ENCODE measurements at places on chromosomes 4 and X.
A peak's percentile ranks its signal among the peaks of the same experiment; 100 is the strongest.

- DNase-seq = no peak
Measured at GRCh38 chrX:128664211-128664610, 612.0 kb upstream of the ACTRT1 start.

DNA sequence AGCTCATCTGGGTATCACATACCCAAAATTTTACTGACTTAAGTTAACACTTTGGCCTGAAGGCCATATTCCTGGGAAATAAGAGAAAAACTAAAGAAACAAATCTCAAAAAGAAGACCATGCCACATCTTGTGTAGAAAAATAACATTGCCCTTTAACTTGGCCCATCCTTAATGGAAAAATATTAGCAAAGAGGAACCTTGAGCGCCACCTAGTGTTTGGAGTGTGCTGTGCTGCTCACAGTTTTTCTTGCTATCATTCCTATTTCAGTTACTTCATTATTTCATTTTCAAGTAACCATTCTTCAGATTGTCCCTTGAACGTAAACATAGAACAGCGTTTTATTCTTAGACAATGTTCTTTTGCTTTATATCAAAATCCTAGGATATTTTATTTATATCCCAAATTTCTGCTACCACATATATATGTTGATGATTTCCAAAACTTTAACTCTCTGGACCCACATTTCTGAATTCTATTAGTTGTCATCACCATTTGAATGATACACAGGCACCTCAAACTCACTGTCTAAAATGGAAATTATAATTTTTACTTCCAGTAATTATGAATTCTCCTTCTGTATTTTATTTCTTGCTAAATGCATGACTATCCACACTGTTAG lies 999.0 kb upstream of the ADGRL3 start:
- peak; percentile 82 for DNase-seq

DNA sequence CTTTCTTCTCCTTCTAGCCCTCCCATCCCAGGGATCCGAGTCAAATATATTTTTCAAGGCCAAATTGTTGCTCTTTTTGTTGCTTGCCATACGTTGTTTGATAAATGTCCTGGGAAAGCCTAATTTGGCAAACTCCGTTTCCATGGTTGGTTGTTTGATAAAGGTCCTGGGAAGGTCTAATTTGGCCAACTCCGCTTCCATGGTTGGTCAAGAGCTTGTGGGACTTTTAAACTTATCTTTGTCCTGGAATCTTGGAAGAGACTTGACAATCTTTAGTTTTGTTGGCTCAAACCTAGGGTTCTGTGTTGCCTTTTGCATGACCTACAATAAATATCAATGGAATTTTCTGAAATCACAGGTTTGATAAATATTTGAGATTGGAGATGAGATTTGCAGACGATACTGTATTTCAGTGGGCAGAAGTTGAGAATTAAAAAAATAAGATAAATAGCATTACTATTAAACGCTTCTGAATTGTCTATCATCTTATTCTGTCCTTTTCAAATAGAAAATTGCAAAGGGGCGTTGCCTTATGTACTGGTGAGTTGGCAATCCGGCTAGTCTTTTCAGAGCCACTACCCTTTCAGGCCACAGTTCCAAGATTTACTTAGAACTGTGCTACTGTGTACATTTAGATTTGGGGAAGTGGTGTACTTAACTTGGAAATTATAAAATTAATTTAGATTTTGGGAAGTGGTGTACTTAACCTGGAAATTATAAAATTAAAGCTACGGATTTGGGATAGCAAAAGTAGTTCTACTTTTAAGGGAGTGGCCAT lies 804 bp downstream of the OSTC start:
- DNase-seq = peak; percentile 29

DNA sequence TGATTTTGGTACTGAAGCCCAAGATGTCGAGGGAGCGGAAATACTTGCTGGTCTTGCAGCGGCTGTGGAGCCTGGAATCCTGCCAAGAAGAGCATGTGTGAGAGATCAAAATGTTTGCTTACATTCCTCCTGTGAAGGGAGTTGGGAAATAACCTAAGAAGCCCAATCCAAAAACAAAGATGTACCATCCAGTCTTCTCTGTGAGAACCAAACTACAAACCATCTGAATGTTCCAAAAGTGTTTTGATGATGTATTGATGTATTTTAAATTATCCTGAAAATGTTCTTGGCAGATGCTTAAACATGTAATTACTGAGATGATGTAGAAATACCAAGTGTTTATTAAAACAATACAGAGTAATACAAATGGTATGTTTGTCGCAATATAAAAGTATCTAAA lies 10.1 kb upstream of the ADH1A start:
- peak; percentile 36 for DNase-seq

- DNase-seq = peak; percentile 3
Measured at GRCh38 chr4:127261476-127261875, 371.3 kb upstream of the INTU start.

DNA sequence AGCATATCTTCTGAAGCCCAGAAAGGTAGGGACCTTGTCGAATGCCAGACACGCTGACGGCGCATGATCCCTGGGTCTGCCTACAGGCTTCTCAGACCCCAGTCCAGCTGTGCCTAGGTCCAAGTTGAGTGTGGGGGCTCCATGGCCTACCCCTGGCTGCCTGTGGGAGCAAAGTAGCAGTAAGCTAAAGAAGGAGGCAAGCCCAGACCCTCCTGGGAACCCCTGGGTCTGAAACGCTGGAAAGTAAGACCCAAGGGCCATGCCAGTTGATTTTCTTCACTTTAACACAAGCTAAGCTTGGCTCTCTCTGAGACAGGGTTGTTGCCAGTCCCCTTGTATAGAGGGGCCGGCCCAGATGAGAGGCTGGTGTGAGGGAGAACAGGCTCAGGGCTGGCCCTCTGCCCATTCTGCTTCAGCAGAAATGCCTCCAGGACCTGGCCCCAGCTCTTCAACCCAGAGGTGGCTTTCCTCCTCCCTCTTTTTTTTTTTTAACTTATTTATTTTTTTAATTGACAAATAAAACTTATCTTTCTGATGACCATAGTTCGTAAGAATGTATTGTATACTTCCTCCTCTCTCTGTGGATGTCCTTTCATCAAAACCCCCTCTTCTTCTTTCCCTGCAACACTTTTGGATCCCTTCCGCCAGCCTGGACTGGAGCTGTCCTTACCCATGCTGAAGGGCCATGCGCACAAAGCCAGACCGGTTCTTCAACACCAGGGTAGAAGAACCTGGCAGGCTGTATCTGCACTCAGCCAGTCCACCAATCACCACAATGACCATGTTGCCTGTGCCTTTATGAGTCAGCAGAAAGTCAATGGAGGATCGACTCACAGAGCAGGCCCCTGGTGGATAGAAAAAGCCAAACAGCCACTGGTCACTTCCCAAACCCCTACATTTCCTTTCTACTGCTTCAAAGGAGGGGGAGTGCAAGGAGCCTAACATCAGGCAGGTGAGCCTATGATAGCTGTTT lies 7.1 kb downstream of the AWAT2 start:
- peak; percentile 47 for DNase-seq

DNA sequence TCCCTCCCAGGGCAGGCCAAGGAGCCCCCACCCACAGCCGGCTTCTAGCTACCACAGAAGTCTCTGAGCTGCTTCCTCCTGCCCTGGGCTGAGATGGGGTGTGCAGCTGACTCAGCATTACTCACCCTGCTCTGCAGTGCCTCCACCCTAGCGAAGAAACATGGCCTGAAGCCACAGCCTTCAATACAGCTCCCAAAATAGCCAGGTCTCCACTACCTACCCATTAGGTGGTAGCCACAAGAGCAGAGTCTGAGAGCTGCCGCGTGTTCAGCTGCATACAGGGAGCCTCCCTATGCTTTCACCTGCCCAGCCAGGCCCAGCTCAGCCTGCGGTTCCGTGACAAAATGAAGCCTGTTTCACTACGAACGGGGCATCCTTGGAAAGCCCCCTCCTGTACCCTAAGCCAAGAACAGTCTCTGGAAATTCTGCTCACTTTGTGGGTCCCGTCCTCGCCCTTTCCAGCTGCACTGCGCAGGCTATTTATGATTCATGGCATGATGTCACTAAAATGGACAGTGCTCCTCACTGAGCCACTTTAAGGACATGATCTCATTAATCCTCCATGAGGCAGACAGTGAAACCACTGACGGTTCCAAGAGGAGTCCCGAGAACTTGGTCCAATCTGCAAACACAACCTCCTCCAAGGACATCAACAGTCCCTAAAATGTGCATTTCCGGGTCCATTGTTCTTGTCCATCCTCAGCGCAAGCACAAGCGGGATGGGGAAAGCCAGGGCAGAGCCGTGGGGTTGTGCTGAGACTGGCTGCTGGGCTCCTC lies 20.2 kb downstream of the WDR1 start:
- peak; percentile 89 for DNase-seq

DNA sequence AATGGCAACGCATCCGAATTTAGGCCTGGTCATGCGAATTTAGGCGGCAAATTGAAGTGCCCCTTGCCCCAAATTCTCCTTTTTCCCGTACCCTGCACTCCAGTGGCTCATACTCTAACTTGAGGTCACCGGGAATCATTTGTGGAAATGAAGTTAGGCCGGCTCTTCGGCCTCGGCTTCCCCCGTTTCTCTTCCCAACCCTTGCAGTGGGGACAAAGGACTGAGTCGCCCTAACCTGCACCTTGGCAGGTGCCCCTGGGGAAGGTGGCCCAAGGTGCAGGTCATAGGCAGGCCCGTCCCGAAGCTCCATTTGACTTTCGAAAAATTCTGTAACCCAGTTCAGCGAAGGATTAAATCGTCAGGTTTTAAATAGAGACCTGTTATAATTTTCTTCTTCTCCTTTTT lies 811 bp downstream of the SRD5A3 start:
- DNase-seq = no peak

- no peak for DNase-seq
Measured at GRCh38 chr4:3427706-3428446, 13.9 kb upstream of the HGFAC start.

- DNase-seq = no peak
Measured at GRCh38 chrX:155615938-155616337, 3.2 kb upstream of the TMLHE start.

DNA sequence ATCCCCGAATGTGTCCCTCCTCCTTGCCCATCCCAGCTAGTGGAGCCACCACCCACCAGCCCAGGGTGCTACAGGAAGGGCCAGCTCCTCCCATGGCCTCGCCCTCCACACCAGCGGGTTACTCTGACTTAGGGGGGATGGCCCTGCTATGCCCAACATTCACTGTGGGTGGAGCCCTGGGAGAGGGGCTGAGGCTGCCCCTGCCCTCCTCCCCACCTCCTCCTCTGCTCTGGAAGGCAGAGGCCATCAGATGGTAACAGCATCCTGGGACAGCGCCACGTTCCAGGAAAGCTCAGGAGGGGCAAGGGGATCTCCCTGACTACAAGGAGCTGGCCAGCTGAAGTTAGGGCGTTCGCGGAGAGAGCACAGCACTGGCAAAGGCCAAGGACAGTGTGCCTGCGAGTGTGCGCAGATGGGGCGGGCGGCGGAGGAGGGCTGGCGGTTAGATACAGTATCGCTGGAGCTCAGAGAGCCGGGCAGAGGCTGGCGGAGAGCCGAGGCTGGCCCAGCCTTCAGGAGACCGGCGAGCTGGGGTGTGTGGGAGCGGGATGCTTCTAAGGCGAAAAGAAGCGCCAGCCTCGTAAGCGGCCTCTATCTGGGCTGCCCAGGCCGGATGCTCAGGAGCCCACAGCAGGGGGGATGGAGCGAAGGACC lies 1.5 kb downstream of the JAKMIP1 start:
- DNase-seq = no peak

- DNase-seq = no peak
Measured at GRCh38 chr4:162323919-162324318, 160.1 kb upstream of the FSTL5 start.

DNA sequence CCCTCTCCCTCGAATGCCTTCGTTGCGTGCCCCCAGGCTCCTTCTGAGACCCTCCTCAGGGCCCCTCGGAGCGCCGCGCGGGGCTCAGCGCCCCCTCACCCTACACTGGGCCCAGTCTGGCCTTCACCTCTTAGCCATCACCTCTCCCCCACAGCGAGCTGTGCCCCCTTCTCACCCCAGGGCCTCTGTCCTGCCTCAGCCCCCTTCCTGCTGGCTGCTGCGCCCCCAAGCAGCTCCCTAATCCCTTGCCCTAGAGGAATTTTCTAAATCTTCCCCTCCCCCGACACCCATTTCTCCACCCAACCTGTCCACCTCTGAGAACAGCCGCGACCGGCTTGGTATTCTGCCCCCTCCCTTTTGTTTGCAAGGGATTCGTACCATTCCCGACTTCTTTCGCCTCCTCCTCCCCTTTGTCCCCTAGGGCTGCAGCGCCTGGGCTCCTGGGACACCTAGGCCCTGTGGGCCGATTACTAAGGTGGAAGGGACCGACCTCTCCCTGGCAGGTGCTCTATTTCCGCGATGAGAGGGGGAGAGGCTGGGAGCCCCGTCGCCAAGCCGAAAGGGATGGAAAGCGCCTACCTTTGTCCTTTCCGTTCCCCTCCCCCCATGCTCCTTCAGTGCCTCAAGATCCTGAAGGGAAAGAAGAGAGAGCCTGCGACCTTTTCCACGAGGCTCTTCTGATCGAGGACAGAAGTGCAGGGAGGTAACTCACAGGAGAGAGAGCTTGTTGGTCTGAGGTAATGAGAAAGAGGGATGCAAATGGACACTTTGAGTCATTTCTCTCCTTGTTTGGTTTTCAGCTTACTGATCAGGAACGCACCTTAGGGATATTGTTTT lies 10.9 kb downstream of the DLG3 start:
- DNase-seq = peak; percentile 46

GRCh38 chrX:15391850-15392249 lies 7.6 kb upstream of the VEGFD start:
- DNase-seq = no peak

- peak; percentile 47 for DNase-seq
Measured at GRCh38 chr4:51942833-51943215, 77.3 kb downstream of the LRRC66 start.

DNA sequence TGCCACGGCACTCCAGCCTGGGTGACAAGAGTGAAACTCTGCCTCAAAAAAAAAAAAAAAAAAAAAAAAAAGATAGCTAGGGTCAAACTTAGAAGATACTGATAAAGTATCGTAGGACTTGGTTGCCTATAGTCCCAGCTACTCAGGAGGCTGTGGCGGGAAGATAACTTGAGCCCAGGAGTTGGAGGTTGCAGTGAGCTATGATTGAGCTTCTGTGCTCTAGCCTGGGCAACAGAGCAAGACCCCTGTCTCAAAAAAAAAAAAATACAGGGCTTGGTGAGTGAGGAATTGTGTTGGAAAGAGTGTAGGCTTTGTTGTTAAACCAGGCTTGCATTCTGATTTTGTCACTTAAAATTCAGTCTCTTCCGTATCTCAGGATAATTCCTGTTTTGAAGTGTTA lies 6.2 kb downstream of the TAF1 start:
- no peak for DNase-seq

DNA sequence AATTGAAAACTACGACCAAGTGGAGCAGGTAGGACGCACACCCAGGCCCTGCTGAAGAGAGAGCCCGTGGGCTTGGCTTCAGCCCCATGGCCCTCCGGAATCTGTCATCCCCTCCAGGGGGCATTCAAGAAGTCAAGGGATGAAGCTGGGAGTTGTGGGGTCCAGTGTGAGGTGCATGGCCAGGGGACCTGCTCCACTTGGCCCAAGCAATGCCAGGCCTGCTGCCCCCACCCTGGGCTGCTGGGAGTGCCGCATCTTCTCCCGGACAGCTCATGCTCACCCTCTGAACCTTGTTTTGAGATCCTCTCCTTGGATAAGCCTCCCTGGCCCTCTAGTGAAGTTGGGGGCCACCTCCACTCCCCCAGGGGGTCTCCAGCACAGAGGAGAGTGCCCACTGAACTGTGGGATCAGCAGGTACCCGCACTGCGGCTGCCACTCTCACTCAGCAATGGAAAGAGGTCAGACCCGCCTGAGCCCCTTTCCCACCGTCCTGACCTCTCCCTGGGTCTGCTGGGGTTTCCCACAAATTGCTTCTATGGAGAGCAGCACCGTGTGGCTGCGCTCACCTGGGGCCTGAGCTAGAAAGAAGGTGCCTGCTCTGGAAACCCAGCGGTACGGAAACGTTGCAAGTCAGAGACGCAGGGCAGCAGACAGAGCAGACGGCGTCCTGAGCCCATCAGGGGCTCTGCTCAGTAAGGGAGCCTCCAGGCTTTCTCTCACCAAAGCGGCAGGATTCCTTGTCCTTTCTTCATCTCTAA lies 5.0 kb upstream of the ABLIM2 start:
- DNase-seq = no peak

All from PC-3 (cell line).